ENCODE measurements at places on chromosomes 6 and 20. TPM values are rescaled to one million over a fixed set of nuclear protein-coding genes. Genes with fewer than 3 reads are reported as not detected.
A peak's percentile ranks its signal among the peaks of the same experiment; 100 is the strongest.

- peak within 1 kb of the TSS; percentile 71 for H3K4me3 ChIP-seq
- DNase-seq = peak; percentile 94
Observed at GRCh38 chr20:35146920-35147574, at the start of gene EDEM2. Gene EDEM2 (minus strand): TSS chr20:35147336. CDS start chr20:35147258, 78 bp downstream.

GRCh38 chr20:43492101-43492500 lies 15.4 kb upstream of the L3MBTL1 start:
- H3K27me3 ChIP-seq = no peaks in the 10 kb centered on the region
- no peak overlapping the region for H3K4me3 ChIP-seq
- DNase-seq = no peak
- no peak overlapping the region for H3K27ac ChIP-seq
- no peaks in the 10 kb centered on the region for H3K4me1 ChIP-seq

DNA sequence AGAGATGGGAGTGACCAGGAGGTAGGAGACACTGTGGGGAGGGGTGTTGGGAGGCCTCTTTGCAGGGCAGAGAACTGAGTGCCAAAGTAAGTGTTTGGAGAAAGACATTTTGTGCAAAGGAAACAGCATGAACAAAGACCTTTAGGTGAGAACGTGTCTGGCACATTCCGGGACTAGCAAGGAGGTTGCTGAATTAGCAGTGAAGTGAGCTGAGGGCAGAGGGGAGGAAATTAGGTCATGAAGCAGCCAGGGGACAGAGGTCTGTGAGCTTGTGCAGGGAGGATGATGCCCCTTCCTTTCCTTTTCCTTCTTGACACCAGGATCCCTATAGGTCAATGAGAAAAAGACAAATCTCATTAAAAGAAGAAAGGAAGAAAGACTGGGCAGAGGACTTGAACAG lies 21.4 kb upstream of the AHCY start:
- no peak overlapping the region for H3K27ac ChIP-seq
- peaks cover 11% of the 10 kb centered on the region for H3K4me1 ChIP-seq
- H3K4me3 ChIP-seq = no peak overlapping the region
- no peak for DNase-seq
- H3K36me3 ChIP-seq = no peaks in the 10 kb centered on the region

DNA sequence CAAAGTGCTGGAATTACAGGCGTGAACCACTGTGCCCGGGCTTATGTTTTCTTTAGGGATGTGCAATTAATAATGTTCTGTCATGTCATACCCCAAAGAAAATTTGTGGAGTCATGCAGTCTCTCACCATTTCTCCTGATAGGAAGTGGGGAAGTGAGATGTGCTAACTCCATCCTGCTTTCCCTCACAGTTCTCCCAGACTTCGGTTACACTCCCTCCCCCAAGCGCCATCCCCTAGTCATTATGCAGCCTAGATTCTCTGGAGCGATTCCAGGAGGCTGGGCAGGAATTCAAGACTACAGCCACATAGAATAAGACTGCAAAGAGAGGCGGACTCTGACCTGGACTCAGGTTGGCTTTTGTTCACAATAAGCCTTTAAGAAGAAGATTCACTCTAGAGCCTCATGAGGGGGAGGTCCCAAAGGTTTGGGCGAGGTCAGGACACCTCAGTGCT lies 271.4 kb downstream of the ALDH8A1 start:
- H3K36me3 ChIP-seq = no peaks in the 10 kb centered on the region
- no peak overlapping the region for H3K4me3 ChIP-seq
- H3K4me1 ChIP-seq = peaks cover 11% of the 10 kb centered on the region
- H3K27ac ChIP-seq = no peak overlapping the region
- peak; percentile 94 for DNase-seq

- H3K4me3 ChIP-seq = peak within 1 kb of the TSS; percentile 62
- H3K36me3 ChIP-seq = peaks cover 7% of the 10 kb centered on the region
- DNase-seq = peak; percentile 93
- peaks cover 65% of the 10 kb centered on the region for H3K4me1 ChIP-seq
- H3K27ac ChIP-seq = peak within 1 kb of the TSS; percentile 96
Observed at GRCh38 chr20:38033330-38034107, at the start of the genes RPRD1B and TTI1. Gene RPRD1B (plus strand): TSS chr20:38033746. CDS start chr20:38033948, 202 bp downstream. Gene TTI1 (minus strand): TSS chr20:38033456. CDS start chr20:38013816, 19,640 bp downstream.

PTGIS gene
- 8.4 TPM for total RNA-seq

PCIF1 gene
- 29.5 TPM for total RNA-seq

ATF6B gene
- total RNA-seq = 111 TPM

All from stomach (tissue), 19 donors.